ENCODE measurements at places on chromosomes 16 and 17.
A peak's percentile ranks its signal among the peaks of the same experiment; 100 is the strongest.

DNA sequence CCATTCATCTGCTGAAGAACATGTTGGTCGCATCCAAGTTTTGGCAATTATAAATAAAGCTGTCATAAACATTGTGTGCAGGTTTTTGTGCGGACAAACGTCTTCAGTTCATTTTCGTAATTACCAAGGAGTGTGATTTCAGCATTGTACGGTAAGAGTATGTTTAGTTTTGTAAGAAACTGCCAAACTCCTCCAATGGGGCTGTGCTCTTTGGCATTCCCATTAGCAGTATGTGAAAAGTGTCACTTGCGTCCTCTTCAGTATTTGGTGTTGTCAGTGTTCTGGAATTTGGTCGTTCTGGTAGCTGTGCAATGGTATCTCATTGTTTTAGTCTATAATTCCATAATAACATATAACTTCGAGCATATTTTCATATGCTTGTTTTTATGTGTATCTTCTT lies 120.9 kb downstream of the BCAS3 start:
- no peak for DNase-seq

GRCh38 chr16:89925596-89926079 lies 2.5 kb downstream of the TUBB3 start:
- DNase-seq: no peak

- DNase-seq: peak; percentile 18
Observed at GRCh38 chr17:1764284-1764683, 2.4 kb downstream of the SERPINF1 start.

DNA sequence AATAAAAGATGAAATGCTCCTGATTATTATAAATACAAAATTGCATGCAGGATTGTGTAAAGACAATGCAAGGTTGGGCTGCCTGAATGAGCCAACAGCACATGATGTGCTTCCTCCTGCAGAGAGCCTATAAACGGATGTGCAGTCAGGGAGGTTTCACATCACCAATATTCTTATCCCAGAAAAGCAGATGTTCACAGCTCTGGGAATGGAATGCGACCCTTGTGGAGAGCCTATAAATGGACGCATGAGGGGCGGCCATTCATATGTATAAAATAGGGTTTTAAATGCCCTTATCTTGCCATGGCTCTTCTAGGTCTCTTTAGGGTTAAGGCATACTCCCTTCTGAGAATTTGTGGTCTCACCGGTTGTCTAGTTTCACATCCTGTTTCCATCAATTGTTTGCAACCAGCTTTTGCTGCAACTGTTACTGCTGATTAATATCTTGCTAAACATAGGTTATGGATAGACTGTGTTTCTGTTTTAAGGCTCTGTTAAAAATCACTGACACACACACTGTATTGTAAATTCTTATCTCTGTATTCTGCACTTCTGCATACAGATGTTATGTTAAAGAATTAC lies 31.9 kb downstream of the SLFN11 start:
- DNase-seq: no peak

DNA sequence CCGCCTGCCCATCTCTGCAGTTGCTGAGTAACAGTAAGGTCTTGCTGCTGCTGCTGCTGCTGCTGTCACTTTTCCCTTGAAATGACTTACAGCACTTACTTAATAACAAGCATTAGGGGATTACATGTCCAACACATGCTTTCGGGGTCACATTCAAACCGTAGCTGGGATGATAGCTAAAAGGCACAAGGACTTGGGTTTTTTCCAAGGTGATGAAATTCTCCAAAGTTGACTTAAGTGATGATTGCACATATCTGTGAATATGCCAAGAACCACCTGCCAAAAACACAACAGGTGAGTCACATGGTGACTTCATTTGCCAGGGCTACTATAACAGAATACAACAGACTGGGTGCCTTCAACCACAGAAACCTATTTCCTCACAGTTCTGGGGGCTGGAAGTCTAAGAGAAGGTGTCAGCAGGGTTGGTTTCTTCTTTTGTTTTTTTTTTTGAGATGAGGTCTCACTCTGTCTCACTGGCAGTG lies 121.9 kb upstream of the TNRC6C start:
- DNase-seq: no peak

DNA sequence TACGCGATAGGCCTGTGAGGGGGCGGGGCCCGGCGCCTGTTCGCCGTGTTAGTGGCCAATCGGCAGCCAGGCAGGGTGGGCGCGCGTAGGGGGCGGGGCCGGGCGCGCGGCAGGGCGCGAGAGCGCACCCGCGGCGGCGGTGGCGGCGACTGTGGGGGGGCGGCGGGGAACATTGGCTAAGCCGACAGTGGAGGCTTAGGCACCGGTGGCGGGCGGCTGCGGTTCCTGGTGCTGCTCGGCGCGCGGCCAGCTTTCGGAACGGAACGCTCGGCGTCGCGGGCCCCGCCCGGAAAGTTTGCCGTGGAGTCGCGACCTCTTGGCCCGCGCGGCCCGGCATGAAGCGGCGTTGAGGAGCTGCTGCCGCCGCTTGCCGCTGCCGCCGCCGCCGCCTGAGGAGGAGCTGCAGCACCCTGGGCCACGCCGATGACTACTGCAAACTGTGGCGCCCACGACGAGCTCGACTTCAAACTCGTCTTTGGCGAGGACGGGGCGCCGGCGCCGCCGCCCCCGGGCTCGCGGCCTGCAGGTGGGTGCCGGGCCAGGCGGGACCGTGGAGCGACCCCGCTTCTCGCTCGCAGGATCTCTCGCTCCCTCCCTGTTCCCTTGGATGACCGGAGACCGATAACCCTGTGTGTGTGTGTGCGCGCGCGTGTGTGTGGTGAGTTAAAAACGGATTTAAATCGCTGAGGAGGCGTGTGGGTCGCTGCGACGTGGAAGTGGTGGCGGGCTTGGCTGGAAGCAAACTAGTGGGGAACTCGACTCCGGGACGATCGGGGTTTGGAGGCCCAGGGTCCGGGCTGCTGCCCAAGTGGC lies at the start of gene NFATC3:
NFATC3 (plus strand) TSS at position 112 of the 813 bp plus-strand sequence; CDS start at position 424, 312 bp downstream.
- DNase-seq: peak; percentile 99

DNA sequence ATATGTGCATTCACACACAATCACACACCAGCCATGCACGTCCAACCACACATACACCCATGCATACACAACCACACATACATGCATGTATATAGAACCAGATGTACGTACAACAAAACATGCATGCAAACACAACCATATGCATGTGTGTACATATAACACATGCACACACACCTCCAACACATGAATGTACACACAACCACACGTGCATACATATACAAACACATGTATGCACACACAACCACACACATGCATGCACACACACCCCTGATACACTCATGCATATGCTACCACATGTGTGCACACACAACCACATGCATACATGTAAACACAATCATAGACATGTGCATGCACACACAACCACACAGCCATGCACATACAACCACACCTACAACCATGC lies 52.0 kb upstream of the SDK2 start:
- no peak for DNase-seq
